ENCODE measurements at places on chromosomes 7 and 10.
A peak's percentile ranks its signal among the peaks of the same experiment; 100 is the strongest.

GRCh38 chr10:50540069-50540825 is 83.5 kb downstream of the SGMS1 start:
- DNase-seq: no peak

GRCh38 chr10:72058989-72059842 is 29.1 kb downstream of the SPOCK2 start:
- peak; percentile 20 for DNase-seq

DNA sequence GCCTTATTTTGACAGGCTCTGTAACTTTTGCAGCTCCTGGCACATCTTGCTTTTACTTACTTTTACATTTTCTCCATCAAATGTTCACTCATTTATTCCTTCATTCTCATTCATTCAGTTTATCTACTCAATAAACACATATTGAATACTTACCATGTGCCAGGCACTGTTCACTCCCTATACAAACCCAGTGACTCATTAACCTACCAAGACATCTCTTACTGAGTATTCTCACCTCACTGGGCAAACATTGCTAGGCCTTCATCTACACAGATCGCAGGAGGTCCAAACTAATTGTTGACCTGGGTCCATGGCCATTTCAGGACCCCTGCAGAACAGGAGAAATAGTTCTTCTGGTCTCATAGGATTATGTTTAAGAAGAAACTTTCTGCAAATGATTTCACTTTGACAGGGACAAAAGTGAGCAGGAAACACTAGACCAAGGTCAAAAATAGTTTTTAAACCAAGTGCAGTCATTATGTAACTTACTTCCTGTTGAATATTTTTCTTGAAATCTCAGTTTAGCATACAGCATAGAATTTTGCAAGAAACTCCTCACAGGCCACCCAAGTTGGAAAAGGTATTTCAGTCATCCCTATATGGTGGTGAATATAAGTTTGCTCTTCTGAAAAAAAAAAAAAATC is 17.6 kb downstream of the SLC26A4 start:
- DNase-seq: no peak

- DNase-seq: no peak
Measured at GRCh38 chr10:17590969-17591645, 26.1 kb downstream of the HACD1 start.

DNA sequence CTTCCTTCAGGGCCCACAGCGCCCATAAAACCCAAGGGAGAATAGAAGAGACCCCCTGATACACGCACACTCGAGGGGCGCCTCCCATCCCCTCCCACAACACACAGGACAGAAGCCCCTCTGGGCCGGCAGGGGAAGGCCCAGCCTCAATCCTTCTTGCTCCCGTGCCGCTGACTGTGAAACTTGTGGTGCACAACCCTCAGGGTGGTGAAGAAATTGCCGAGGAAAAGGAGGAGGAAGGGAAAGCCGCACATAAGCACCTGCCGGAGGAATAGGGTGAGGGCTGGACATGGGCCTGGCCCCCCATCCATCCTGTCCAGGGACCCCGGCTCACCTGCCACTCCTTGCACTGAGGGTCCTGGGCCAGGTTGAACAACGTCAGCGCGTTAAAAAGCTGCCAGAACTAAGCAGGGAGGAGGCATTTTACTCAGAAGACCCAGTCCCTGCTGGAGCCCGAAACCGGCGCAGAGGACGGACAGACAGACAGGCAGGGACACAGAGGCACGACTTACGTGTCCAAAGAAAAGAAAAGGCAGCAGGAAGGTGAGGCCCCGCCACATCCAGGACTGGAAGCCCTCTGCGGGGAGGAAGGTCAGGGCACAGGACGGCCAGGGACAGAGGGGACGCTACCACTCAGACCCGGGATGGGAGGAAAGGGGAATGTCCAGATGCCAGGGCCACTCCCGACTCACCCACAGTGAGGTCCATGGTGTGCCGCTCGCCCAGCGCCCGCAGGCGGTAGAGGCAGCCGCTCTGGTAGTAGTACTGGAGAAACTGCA is 7.2 kb downstream of the TMEM120A start:
- no peak for DNase-seq

- DNase-seq: peak; percentile 34
Measured at GRCh38 chr10:59373071-59373470, 10.7 kb upstream of the FAM13C start.

DNA sequence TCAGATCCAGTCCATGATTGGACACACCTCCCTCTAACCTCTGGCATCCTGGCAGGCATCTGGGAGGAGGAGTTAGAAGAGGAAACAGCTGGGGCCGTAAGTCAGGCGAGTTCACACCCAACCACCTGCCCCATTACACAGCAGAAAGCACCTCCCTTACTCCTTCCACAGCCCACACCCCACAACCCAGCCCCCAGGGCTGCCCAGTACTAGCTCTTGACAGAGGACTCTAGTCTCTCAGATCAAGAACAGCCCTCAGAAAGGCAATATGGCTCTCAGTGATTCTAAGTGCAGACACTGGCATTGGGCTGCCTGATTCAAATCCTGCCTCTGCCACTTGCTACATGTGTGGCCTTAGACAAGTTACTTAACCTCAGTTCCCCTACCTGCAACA is 34.1 kb downstream of the KCNMA1 start:
- no peak for DNase-seq

GRCh38 chr7:75977743-75978142 is 16.7 kb downstream of the TMEM120A start:
- no peak for DNase-seq

DNA sequence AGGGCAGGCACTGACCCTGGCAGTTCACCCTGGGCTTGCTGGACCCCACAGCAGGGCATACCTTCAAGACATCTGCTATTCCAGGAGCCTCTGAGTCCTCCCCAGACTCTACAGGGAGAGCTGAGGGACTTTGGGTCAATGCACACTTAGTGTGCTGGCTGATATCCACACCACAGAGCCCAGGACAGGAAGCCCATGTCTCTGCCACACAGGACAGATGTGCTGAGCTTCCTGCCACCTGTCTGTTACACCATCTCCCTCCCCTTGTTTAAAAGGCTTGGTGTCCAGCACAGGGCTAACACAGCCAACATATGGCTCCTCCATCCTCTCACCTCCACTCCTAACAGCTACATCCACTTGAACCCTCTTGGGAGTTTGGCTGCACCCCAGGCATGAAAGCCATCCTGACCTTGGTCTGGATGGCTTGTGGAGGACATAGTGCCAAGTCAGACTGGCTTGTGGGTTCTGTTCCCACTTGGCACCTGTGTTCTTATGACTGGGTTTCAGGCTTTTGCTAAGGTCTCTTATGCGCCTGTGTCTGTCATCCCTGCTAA is 529.8 kb downstream of the GALNT17 start:
- DNase-seq: no peak

DNA sequence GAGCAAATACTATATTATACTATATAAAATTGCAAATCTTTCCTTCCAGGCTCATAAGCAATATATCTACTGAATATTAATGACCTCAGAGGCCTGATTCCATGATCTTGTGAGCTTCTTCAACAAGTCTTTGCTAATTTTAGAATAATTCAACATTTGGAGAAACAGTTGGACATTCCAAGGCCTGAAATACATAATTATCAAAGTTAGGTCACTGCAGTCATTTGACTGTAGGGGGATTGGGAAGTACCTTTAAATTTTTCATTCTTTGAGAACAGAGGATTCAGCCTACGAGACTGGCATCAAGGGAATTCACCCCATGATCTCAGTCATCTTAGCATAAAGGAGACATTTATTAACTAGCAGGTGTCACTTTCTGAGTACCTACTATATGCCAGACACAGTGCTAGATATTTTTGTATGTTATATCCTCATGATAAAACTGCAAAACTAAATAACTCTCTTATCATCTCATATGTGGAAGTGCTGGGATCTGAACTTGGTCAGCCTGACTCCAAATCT is 85.4 kb downstream of the DOCK4 start:
- no peak for DNase-seq

GRCh38 chr7:116630932-116631671 is 40.9 kb upstream of the MET start:
- peak; percentile 48 for DNase-seq

- no peak for DNase-seq
Measured at GRCh38 chr7:151396328-151396970, 13.4 kb downstream of the WDR86 start.

- no peak for DNase-seq
Measured at GRCh38 chr7:107274506-107274905, 105.7 kb downstream of the HBP1 start.

GRCh38 chr10:111703986-111704385 is 479.6 kb downstream of the GPAM start:
- no peak for DNase-seq

DNA sequence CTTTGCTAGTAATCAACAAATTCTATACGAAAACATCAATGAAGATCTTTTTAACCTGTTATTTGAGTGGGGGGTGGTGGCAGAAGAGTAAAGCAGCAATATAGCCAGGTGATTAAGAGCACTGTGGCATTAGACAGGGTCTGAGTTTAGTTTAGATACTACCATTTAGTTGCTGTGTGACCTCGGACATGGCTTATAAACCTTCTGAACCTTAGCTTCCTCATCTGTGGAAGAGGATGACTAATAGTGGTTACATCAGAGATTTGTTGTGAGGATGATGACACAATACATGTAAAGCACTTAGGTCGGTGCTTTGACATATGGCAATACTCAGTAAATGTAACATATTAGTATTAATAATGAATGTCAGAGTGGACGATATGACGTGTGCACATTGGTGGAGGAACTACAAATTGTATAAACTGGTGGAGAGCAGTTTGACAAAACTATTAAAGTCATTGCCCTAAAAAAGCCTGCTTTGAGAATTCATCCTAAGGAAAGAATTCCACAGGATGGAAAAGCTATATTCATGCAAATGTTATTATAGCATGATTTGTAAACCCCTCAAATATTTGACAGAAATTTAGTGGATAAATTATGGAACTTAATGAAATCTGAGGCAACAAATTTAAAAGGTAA is 24.3 kb downstream of the SPAG6 start:
- peak; percentile 12 for DNase-seq

GRCh38 chr7:86972072-86972471 is 87.4 kb downstream of the ELAPOR2 start:
- no peak for DNase-seq

DNA sequence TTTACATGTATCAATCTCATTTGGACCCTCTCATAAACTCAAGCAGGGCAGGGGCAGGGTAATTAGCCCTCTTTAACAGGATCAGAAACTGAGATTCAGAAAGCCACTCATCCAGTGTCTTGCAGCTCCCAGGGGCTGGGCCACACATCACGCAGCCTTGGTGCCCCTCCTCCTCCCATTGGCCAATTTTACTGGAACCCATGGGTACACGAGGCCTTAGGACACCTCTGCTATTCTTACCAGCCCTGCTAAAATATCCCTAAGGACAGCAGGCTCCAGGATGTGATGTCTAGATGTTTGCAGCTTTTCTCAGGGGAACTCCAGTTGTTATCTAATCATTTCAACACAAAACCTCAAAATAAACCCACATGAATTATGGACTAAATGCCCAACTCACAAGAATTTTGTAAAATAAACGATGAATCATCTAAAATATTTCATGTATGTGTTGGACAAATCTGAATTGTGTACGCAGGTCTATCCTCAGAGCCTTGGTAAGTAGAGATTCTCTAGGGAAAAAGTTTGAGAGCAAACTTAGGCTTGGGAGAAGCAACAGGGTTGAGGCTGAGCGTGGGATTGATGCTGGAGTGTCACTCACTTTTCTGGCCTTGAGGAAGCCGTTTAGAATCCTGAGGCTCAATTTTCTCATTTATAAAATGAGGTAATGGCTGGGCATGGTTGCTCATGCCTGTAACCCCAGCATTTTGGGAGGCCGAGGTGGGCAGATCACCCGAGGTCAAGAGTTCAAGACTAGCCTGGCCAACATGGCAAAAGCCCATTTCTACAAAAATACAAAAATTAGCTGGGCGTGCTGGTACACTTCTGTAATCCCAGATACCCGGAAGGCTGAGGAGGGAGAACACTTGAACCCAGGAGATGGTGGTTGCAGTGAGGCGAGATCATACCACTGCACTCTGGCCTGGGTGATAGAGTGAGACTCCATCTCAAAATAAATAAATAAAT is 69.7 kb upstream of the TNS3 start:
- DNase-seq: peak; percentile 99

GRCh38 chr10:14543046-14543903 is 212.6 kb upstream of the FRMD4A start:
- DNase-seq: no peak

DNA sequence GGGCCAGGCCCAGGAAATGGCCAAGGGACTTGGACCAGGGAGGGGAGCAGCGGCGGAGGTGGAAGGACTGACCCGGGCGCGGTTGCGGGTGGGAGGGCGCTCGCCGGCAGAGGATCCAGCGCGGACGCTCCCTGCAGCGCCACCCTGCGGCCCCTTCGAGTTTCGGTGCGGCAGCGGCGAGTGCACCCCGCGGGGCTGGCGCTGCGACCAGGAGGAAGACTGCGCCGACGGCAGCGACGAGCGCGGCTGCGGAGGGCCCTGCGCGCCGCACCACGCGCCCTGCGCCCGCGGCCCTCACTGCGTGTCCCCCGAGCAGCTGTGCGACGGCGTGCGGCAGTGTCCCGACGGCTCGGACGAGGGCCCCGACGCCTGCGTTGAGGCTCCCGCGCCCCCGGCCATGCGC is 16.8 kb upstream of the ZNF467 start:
- DNase-seq: no peak

- DNase-seq: no peak
Measured at GRCh38 chr10:2026936-2027335, 289.6 kb upstream of the ADARB2 start.

DNA sequence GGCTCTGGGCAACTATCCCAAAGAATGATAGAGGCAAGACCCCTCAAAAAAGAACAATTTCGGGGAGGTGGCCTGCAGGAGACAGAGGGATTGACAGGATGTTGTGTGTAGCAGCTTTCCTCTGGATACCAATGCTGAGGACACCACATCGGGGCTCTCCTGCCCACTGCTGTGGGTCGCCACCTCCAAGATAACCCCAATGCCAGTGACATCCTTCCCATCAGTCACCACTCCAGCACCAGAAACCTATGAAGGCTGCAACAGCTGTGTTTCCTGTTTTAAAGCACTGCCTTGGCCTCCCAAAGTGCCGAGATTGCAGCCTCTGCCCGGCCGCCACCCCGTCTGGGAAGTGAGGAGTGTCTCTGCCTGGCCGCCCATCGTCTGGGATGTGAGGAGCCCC is 17.6 kb downstream of the ARHGAP19 start:
- no peak for DNase-seq

DNA sequence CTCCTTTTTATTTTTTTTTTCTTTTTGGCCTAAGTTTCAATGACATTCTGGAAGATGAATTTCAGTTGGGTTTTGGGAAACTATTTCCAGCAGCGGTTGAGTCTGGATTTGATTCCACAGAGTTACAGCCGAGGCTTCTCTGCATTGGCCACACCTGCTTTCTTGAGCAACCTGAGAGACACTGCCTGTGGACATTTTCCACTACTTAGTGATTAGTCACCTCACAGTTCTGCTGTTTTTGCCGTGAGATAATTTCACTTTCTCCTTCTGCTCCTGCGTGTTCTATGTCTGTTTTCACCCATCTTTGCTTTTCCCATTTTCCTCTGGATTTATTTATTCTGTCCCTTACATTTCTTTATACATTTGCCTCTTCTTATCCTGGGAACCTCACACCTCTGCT is 243.0 kb downstream of the BICC1 start:
- DNase-seq: peak; percentile 43
